ENCODE measurements at places on chromosomes 5 and 9.

GRCh38 chr9:13900449-13900848 is 413.5 kb downstream of the NFIB start:
- no peak for DNase-seq

GRCh38 chr9:89464300-89464901 is 33.5 kb downstream of the SEMA4D start:
- DNase-seq, result no peak

GRCh38 chr9:101736717-101737116 is 1.7 kb downstream of the GRIN3A start:
- DNase-seq, result no peak

- no peak for DNase-seq
Measured at GRCh38 chr5:68140763-68141162, 74.8 kb upstream of the PIK3R1 start.

DNA sequence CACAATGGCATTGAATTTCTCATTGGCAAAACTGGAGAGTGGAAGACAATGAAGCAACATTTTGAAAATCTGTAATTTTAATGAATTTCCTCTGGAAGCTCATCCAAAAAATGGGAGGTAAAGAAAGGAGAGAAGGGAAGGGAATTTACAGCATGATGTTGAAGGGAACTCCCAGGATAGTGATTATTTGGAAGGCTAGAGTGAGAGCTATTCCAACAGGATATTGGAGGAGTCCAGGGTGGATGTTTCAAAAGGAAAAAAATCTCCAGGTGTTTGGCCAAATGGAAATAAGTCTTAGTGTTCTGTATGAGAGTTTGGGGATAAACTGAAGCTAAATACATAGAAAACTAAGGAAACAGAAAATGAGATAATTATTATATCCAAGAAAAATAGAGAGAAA is 106.2 kb downstream of the IZUMO3 start:
- no peak for DNase-seq

DNA sequence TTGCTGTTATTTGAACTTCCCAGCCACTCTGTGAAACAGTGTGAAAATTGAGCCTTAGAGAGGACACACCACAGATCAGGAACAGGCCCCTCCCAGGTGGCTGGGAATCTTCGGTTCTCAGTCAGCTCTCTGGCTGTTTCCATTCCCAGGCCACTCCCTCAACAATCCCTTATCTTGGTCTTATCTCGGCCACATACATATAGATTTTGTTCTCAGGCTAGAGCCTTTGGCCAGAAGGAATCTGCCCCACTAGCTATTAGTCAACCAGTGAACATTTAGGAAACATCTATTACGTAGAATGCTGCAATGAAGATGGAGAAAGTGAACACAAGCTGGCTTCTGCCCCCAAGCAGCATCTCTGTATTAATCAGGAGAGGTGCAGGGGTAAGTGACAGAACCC is 21.0 kb upstream of the WWC1 start:
- no peak for DNase-seq

DNA sequence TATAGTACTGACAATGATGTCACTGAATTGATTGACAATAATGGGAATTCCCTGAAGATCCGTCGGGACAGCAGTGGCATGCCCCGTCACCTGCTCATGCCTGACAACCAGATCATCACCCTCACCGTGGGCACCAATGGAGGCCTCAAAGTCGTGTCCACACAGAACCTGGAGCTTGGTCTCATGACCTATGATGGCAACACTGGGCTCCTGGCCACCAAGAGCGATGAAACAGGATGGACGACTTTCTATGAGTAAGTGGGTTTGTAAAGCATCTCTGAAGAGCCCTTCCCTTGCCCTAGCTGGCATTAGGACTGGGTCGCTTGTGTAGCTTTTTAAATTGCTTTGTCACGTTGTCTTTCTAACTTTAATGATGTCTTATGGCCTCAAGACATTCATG is 72.7 kb upstream of the WWC1 start:
- DNase-seq, result no peak

DNA sequence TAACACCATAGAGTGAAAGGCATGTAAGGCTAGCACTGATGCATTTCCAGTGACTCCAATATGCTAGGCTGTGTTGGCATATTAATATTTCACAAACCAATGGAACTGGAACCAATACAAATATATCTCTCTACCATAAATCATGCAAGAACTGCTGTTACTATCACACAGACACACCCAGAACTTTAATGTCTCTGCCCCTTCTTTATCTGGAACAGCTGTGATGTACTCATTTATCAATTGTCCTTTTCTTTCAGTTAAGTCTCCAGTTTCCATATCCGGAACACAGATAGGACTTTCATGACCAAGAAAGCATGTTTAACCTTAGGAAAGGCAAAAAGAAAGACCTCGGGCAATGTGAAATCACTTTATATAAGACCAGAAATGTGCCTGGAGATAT is 70.3 kb downstream of the SPTLC1 start:
- no peak for DNase-seq

GRCh38 chr5:172806897-172807672 is 27.0 kb upstream of the ERGIC1 start:
- no peak for DNase-seq

GRCh38 chr5:109506556-109506955 is 96.8 kb upstream of the PJA2 start:
- no peak for DNase-seq

- no peak for DNase-seq
Measured at GRCh38 chr5:93601802-93602155, 18.8 kb downstream of the NR2F1 start.

DNA sequence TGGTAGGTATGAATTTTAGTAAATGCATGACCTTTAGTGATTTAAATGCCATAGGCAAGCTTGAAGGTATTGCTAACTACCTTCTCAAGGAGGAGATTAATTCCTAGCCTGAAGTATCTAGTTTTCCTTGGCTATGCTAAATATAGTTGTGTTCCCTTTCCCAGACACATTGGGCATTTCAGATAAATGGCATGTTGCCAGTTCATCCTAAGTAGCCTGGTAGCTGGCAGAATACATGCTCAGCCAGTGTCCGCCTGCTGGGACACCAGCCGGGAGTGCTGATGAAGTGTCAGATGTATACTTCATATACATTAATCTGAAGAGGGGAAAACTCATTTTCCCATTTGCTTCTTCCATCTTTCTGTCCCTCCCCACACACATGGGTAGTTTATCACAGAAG is 196.9 kb downstream of the MAST4 start:
- DNase-seq, result no peak

DNA sequence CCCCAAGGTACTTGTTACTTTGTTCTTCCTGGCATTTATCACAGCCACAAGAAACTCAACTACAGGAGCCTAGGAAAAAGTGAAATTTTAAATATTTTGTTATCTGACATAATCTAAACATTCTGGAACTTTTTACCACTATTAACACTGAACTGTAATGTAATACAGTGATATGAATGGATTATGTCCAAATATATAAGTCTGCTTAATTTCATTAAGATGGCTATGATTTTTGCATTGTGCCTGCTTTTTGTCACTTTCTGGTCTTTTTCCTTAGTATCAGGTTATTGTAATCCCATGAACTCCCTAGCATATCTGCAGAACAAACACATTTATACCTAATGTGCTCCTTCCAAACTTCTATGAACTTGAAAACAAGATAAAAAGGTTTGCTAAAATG is 35.8 kb downstream of the PJA2 start:
- DNase-seq, result no peak

GRCh38 chr5:100004969-100005368 is 530.2 kb upstream of the FAM174A start:
- DNase-seq, result no peak

- no peak for DNase-seq
Measured at GRCh38 chr5:107199756-107200155, 471.0 kb downstream of the EFNA5 start.

- no peak for DNase-seq
Measured at GRCh38 chr9:99377790-99378775, 156.0 kb downstream of the SEC61B start.

- no peak for DNase-seq
Measured at GRCh38 chr9:137759649-137760321, 117.8 kb upstream of the CACNA1B start.

GRCh38 chr5:172452398-172453205 is 1.7 kb downstream of the SH3PXD2B start:
- DNase-seq, result no peak

- DNase-seq, result no peak
Measured at GRCh38 chr9:88852794-88853193, 138.5 kb upstream of the S1PR3 start.

DNA sequence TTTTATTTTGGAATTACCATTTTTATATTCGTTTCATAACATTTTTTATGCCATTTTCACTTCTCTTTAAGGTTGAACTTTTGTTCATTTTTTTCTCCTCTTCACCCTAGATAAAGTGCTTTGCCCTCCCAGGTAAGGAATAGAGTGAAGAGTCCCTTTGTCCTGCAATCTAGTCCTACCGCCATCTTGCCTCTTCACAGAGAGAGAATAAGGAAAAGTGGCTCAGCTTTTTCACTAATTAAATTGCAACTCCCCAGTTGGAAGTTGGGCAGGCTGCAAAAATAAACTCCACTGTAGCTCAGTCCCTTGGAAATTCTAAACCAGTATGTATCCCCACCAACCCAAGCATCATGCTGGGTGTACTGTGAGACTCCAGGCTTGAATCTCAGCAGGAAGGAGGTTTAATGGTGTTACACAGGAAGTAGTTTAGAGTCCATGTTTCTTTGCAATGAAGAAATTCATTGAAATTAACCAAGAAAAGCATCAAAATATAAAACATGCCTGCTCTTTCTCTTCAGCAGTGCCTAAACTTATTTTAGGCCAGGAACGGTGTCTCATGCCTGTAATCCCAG is 60.3 kb upstream of the PCSK1 start:
- DNase-seq, result no peak

DNA sequence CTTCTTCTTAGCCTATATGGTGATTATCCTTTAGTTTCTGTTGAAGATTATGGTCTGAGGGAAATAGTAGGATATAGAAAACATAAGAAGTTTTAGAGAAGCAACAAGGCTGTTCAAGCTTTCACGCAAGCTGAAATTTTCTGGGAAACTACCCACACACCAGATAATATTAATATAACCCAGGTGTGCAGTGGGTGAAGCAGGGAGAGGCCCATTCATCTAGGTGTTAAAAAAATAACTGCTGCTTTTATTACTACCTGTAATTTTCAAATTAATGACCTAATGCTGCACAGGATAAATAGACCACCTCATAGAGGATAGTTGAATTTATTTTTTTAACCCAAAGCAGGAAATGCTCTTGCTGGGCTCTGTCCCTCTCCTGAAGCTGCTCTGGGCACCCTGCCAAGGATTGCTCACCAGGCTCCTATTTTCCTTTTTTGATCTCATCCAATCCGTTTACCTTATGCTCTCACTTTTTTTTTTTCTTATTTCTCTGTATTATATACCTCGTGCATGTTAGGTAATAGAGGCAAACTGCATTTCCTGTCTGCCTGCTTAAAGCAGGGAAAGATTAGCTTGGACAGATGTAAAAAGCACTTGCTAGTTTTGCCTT is 124.3 kb upstream of the SLC12A2 start:
- no peak for DNase-seq

DNA sequence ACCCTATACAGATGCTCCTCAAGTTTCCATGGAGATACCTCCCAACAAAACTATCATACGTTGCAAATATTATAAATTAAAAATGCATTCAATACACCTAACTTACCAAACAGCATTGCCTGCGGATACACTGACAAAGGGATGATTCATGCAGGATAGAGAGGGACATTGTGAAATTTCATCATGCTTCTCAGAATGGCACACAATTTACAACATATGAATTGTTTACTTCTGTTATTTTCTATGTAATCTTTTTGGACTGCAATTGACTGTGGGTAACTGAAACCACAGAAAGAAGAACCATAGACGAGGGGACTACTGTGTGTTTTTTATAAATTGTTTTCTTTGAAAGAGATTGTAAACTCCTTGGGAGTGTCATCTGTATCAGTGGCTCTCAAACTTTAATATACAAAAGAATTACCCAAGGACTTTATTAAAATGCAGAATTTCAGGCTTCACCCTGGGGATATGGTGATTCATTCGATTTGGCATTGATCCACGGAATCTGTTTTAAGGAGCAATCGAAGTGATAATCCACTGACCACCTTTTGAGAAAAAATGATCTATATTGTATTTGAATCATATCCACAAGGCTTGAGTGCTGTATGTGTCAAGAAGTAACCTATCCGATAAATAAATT is 146.4 kb downstream of the SGCD start:
- DNase-seq, result no peak

GRCh38 chr5:14145435-14146334 is 2.5 kb downstream of the TRIO start:
- DNase-seq, result no peak

- DNase-seq, result no peak
Measured at GRCh38 chr5:44951371-44951770, 142.6 kb downstream of the MRPS30 start.

DNA sequence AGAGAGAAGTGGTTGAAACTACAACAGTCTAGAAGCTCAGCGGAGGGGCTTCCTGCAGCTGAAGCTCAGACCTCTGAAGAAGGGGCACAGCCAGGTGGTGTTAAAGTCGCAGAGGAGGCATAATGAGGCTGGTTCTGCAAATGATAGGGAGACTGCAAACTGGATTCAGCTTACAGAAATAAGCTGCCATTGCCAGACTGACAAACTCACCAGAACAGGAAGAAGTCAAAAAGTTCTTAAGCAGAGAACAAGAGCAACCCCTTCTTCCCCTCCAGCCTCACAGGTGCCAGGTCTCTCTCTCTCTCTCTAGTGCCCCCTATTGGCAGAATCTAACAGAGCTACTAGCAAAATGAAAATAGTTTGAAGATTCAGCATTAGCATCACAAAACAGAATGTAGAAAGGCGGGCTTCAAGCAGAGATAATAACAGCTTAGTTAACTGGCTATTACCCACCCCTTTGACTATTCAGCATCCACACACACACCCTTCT is 76.7 kb downstream of the GRAMD2B start:
- DNase-seq, result no peak

- DNase-seq, result no peak
Measured at GRCh38 chr5:132089363-132089762, 15.8 kb downstream of the CSF2 start.

DNA sequence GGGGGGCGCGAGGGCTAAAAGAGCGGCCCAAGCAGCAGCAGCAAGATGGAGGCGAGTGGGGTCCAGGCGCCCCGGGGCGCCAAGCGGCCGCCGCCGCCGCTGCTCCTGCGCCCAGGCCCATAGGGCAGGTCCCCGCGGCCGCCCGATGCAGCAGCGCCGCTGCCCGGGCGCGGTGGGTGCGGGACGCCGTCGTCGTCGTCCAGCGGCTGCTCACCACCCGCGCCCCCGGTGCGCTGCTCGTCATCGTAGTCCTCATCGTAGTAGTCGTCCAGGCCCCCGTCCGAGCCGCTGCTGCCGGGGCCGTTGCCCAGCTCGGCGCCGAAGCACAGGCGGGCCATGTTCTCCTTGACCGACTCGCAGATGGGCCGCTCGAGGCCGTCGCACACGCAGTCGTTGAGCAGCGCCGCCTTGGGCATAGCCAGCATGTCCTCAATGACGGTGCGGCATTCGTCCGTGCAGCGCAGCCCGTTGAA is 1.5 kb downstream of the GAS1 start:
- DNase-seq, result no peak

GRCh38 chr5:58940446-58940845 is 357.6 kb downstream of the RAB3C start:
- DNase-seq, result no peak

Data from cortex of kidney (tissue), 1 donor.